Activated CD4-positive, alpha-beta T cell treated with anti-CD3 and anti-CD28 coated beads, Interleukin-2, amount 10 ng/mL, durations not matched to agents 24 days and 14 days (primary cell): ENCODE measurements at places on chromosomes 13 and 19.

- no peak for DNase-seq
Observed at GRCh38 chr19:32598022-32598421, 17.0 kb downstream of the PDCD5 start.

- no peak for DNase-seq
Observed at GRCh38 chr19:2791876-2792275, 6.6 kb downstream of the THOP1 start.

DNA sequence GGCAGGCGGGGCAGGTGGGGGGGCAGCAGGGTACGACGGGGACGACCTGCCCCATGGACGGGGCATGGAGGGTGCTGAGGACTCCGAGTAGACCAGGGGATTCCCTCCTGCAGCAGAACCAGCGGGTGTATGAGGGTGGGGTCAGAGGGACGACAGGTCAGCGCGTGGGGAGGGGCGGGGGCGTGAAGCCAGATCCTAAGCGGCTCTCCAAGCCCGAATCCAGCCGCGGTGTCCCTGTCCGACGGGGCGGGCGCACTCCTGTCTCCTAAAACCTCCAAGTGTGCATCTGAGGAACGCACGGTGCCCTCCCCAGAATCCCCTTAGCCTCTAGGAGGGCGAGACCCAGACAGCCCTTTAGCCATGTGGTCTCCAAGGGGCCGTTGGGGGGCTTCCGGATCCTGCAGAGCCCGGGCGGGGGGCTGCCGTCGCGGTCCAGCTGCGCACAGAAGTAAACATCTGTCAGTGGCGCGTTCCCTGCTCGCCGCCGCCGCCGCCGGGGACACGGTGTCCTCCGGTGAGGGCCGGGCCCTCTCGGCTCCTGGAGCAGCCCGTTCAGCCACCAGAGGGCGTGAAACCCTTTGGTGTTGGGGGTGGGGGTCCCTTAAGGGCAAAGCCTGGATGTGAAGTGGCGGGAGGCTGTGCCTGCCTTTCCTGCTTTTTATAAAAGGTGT, 730 bp downstream of the NRTN start:
- DNase-seq = peak; percentile 87

GRCh38 chr13:98309569-98310335, 132.7 kb upstream of the RNF113B start:
- DNase-seq = no peak

DNA sequence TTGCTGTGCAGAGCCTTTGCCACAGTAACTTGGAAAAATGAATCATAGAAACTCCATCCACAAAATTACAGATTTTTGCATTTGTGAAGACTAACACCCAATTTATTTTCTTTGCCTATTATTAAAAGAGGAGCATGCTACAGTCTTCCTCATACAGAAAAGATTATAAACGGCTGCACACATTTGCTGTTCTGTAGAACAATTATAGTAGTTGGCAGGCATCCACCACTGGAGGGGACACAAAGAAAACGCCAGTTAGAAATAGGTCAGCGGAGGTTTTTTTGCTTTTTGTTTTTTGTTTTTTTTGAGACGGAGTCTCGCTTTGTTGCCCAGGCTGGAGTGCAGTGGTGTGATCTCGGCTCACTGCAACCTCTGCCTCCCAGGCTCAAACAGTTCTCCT, 51.6 kb downstream of the SACS start:
- no peak for DNase-seq

DNA sequence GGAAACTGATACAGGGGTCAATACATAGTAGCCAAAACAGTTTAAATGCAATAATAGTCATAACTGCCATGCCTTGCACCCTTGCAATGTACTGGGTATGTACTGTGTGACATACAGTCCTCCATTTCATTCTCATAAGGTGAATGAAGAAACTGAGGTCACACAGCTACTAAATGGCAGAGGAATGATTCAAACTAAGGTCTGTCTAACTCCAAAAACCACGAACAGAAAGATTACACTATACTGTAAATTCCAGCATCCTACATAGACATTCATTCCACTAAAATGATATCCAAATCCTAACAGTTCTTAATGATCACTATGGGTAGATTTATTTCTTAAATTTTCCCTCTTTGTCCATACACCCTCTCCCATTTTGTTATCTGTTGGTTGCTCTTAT, 238.1 kb upstream of the SERP2 start:
- no peak for DNase-seq

GRCh38 chr19:39557811-39558623, 18.1 kb upstream of the EID2 start:
- peak; percentile 76 for DNase-seq

GRCh38 chr13:107376341-107377125, 808.6 kb upstream of the ARGLU1 start:
- no peak for DNase-seq

DNA sequence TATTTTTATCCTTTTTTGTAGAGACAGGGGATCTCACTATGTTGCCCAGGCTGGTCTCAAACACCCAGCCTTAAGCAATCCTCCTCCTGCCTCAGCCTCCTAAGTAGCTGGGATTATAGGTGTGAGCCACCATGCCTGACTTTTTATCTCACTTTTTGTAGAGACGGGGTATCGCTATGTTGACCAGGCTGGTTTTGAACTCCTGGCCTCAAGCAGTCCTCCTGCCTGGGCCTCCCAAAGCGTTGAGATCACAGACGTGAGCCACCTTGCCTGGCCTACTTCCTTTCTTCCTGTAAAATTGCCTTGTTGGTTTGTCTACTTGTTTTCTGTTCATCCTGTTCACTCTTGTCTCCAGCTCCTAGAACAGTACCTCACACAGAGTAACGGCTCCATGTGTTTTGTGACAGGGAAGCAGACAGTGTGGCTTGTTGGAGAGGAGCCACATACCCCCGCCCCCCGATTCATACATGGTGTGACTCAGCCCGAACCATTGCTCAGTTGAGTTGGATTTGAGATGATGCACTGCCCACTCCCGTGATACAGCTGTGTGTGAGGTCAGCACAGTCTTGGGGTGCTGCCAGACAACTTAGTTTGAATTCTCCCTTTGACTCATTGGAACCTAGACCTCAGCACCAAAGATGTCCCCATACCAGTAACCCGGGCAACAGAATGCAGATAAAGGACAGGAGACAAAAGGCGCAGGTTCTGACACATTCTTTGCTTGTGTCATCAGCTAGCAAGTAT, 34.2 kb downstream of the GPR42 start:
- DNase-seq = peak; percentile 58

- peak; percentile 67 for DNase-seq
Observed at GRCh38 chr19:19628501-19629134, 598 bp upstream of the LPAR2 start.

DNA sequence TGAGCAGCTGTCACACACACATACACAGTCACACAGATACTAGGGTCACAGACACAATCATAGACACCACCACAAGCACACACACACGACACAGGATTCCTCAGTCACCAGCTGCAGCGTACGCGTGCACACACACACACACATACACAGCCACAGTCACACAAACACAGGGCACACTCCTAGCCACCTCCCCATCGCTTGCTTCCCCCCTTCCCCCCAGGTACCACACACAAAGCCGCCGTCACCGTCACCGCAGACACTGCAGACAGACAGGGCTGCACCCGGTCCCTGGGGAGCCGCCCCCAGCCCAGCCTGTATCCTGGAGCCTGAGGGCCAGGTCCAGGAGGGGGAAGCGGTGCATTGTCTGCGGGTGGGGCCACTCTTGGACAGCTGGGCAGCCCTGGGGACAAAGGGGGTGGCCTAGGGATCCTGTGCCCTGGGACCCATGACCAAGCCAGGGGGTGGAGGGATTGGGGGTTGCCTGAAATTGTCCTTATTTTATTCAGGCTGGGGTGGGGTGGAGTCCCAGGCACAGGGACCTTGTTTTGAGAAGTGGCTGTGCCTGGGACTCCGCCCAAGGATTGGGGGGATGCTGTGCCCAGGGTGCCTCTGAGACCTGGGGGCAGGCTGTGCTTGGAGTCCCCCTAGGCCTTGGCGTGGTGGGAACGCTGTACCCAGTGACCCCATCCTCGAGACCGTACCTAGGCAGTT, 957 bp downstream of the NUMBL start:
- DNase-seq = no peak

- no peak for DNase-seq
Observed at GRCh38 chr13:62014299-62014698, 598.6 kb upstream of the PCDH20 start.

DNA sequence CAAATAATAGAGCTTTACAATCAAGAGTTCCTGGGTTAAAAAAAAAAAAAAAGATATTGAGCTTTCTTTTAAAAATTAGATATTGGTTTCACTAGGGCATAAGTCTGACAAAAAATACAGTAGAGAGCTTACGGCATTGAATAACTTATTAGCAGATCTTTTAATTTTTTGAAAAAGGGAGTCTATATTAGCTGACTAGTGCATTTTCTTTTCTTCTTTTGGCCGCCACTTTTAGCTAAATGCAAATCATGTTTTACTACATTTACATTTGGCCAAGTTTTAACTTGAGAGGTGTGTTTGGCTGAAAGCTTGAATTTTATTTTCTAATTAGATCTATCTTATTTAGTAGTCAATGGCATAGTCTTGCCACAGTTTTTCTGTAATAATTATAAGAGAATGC, 43.4 kb downstream of the SPRY2 start:
- DNase-seq = no peak

DNA sequence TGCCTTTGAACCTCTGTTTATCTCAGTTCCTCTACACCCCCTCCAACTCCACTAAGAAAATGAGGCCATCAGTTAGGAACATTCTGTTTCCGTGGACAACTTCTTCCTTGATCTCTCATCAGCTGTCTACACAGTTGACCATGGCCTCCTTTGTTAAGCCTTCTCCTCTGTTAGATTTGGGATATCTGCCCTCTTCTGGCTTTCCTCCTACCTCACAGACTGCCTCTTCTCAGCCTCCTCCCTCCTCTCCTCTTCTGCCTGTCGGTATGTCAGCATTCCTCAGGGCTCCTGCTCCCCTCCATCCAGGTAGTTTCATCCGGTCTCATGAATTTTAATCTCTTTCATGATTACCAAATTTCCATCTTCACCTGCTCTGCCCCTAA, 454.9 kb downstream of the FOXO1 start:
- no peak for DNase-seq

DNA sequence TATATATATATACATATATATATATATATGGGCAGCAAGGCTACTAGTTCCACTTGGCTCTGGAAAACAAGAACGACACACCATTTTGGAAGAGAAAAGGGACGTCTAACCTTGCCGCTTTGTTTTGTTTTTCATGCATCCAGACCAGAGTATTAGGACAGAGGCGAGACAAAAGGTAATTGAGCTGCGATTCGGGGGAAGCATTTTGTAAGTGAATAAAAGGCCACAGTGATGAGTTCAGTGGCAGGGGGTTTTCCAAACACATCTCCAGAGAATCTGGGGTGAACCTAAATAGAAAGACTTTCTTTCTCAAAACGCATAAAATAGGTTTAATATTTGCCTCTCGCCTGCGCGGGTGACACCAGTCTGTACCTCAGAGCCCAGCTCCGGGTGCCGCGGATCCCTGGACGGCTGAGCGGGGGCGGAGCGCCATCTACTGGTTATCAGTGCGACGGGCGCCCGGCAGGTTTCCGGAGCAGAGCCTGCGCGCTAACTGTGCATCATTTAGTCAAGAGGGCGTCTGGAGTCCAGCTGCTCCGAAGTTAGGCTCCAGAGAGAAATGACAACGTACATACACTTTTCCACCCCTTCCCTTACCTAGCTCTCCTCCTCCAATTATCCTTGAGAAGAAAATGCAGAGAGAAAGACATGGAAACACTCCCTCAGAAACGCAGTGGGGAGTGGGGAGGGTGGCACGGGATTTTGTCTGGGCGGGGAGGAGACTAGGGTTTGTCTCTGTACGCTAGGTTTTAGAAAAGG, 262.3 kb downstream of the TBC1D4 start:
- DNase-seq = peak; percentile 95

- no peak for DNase-seq
Observed at GRCh38 chr13:44698066-44698465, 121.9 kb upstream of the TSC22D1 start.

DNA sequence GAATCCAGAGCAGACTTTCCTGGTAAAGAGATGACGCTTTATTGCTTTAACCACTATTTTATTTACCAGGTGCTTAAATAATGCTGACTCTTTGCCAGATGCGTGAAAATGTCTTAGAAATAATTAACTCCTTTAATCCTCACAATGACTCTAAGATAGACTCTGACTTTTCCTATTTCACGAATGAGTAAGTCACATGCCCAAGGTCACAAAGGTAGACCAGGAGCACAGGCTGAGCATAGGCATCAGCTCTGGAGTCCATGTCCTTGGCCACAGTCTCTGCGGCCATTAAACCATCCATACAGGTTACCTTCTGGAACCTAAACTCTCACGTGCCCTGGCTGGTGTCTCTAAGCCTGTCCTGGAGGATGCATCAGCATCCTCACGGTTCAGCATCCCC, 87.3 kb downstream of the ERCC5 start:
- no peak for DNase-seq

- no peak for DNase-seq
Observed at GRCh38 chr13:79749984-79750551, 269.1 kb downstream of the NDFIP2 start.

- no peak for DNase-seq
Observed at GRCh38 chr19:995051-995827, 5.0 kb upstream of the GRIN3B start.

GRCh38 chr19:48608798-48609263, 2.3 kb downstream of the SPACA4 start:
- DNase-seq = peak; percentile 85

- peak; percentile 86 for DNase-seq
Observed at GRCh38 chr13:91346850-91347201, 661 bp upstream of the MIR17HG start.

GRCh38 chr19:41699231-41699967, 9.0 kb upstream of the CEACAM5 start:
- DNase-seq = no peak

DNA sequence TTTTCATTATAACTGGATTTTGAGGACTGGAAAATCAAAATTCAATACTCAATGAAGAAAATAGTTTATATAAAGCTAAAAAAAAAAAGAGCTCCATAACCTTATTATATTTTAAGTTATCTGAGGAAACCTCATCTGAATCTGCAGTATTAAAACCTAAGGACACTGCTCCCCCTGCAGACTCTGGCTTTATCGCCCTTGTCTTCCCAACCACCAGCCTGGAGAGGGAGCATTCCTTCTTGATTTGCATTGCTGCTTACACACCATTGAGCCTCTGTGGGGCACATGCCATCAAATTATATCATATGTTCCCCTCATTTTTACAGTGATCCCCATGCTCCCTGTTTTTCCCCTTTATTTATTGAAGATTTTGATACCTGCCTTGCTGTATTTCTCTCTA, 871.4 kb upstream of the GPC6 start:
- DNase-seq = no peak

- DNase-seq = peak; percentile 79
Observed at GRCh38 chr13:33610438-33611120, 207.4 kb upstream of the RFC3 start.

DNA sequence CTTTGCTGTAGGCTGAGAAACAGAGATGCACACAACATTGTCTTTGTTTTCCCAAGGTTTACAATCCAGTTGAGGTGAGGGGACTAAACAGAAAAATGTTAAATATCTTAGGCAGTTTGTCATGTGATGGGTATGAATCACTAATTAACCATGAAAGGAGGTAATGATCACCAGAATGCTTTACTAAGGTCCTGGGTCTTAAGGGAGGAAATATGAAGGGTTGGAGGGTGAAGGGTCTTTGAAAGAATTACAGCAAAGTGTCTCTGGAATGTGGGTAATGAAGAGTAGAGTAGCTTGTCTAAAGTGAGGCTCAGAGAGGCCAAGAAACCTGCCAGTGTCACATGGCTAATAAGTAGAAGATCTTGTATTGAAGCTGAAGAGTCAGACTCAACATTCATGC, 19.0 kb downstream of the BIVM start:
- DNase-seq = no peak

GRCh38 chr19:2648528-2648937, 54.0 kb downstream of the GNG7 start:
- DNase-seq = peak; percentile 92
